ENCODE measurements at places on chromosomes 7 and 10.

- no peak for DNase-seq
Observed at GRCh38 chr7:79608005-79608404, 154.5 kb upstream of the MAGI2 start.

DNA sequence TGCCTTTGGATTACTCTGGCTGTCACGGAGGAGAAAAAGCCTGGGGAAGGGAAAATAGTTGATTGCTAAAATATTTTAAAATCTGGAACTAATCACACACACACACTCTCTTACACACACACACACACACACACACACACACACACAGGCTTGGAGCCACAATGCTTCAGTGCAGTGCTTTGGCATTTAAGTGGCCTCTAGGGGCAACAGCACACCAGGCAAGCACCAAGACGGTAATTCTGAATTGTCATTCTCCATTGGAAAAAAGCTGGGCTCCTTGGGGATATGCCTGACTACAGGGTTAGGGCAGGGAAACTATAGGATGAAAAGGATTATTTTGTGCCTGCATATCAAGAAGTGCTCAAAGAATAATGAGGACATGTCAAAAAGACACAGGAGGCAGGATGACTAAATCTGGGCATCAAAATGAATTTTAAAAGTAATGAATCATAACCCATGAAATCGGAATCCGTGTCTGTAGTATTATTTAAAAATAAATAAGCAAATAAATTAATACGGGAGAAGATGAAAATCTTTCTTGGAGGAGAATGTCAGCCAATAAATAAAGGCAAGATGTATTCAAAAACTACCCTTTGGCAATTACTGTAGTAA, 30.4 kb upstream of the DDC start:
- no peak for DNase-seq

DNA sequence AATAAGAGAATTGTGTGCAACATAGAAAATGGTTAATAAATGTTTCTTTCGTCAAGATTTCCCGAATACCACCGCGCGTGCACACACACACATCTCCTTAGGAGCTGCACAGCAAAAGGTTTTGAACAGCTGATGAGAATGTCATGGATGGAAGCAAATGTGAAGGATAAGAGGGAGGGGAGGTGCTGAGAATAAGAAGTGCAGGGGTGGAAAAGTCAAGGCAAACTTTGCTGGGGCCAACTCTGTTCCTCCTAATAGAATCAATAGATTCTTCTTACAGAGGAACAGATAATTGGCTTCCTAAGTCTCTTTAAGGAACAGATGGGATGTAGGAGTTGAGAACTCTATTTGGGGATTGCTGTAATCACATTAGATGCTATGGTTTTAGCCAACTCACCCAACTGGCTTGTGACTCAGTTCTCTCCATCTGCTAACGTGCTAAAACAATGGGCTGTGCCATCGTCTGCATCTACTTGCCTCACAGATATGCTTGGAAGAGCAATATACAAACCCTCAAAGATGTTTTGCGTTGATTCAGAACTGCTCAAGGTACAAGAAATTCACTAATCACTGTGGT, 408.2 kb upstream of the CELF2 start:
- no peak for DNase-seq

GRCh38 chr10:81570878-81571794, 303.9 kb upstream of the NRG3 start:
- no peak for DNase-seq

DNA sequence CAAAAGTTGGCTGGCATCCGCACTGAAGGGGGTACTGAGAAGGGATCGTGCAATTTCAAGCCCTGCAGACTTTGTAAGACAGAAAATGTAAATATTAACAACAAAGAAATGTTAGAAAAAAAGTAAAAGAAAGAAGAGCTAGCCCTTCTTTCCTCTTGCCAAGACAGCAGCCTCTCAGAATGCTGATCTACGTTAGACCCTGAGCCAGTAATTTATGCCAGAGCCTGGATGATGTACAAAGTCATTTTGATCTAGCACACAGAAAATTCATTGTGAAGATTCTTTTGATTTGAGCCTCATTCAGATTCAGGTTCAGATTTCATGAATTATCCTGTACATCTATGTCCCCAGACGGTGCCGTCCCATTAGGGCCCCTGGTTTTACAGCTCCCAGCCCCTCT, 105.2 kb downstream of the PRKCQ start:
- DNase-seq: no peak

- DNase-seq: no peak
Observed at GRCh38 chr10:22246680-22247391, 29.0 kb upstream of the EBLN1 start.

DNA sequence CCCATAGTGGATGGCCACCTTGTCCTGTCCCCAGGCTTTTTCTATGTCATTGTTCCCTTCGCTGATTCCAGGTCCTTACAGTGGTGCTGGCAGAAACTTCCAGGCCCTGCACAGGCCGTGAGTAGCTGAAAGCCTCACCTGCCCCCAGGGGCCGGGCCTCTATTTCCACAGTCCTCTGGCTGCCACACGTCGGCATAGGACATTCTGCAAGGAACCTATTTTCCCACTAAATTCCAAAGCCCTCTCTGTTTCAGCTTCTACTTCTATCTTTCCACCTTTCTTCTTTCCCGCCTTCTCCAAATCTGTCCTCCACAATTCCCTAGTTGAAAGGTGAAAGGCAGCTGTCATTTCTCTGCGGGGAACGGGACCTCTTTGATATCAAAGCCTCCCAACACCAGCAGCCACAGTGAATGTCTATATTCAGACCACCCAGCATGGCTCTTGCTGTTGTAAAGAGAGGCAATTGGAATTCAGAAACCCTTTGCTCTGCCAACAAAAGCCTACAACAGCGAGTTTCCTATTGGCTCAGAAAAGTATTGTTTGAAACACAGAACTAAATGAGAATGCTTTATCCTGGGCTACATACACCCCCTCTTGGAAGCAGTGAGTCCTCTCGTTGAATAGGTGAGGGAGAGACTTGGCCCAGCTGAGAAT, 607.7 kb downstream of the GALNT17 start:
- DNase-seq: no peak

DNA sequence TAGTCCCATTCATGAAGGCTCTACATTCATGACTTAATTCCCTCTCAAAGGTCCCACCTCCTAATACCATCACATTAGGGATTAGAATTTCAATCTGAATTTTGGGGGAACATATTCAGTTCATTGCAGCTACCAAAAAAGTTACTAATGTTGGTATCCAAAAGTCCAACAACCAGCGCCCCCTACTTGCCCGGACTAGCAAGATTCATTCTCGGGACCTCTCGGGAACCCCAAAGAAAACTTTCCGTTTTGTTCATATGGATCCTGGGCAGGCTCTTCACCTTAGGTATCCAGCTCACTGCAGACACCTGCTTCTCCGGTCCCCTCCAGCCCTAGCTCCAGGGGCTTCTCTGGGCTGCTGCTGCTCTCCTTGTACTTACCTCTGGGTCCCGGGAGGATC, 8.9 kb upstream of the GRK5 start:
- DNase-seq: no peak

- no peak for DNase-seq
Observed at GRCh38 chr10:85319826-85320225, 991.4 kb downstream of the CCSER2 start.

DNA sequence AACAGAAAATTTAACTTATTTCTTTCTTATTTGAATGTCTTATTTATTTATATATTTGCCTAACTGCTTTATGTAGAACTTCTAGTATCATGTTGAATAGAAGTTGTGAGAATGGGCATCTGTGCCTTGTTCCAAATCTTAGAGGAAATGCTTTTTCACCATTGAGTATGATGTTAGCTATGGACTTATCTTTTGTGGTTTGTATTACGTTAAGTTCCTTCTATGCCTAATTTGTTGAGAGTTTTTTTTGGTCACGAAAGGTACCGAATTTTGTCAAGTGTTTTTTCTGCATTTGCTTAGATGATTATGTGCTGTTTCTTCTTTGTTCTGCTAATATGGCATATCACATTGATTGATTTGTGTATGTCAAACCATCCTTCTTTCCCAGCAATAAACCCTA, 161.0 kb upstream of the TRIM24 start:
- DNase-seq: no peak

DNA sequence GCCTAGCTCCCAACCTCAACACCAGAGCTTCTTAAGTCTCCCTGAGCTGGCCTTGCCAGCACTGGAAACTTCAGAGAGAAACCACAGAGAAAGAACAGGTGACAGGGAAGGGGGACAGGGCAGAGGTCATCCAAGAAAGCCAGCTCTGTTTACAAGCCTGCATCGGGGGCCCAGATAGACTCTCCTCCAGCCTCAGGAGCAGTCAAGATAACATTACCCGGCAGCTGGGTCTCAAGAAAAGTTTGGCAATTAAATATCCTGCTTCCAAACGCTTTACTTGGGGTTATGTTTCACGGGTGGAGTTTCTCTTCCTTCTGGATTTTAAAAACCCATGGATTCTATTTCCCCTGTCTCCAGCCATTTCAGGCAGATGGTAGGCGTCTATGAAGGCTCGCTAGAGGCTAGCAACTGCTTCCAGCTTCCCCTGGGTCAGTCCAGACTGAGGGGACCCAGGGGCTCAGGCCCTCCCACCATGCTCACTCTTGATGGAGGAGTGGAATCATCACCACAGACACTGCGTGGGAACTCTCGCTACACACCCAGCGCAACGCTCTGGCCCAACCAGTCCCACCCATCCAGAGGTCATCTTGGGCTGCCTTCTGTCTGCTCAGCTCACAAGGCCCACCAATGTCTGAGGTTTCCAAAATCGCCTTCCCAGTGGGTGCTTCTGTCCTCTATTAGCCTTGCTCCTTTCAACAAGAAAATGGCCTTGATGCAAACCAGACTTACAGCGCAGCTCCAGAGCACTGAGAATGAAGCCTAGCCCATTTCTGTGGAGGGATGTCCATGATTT, 48.8 kb downstream of the SH3PXD2A start:
- DNase-seq: no peak

DNA sequence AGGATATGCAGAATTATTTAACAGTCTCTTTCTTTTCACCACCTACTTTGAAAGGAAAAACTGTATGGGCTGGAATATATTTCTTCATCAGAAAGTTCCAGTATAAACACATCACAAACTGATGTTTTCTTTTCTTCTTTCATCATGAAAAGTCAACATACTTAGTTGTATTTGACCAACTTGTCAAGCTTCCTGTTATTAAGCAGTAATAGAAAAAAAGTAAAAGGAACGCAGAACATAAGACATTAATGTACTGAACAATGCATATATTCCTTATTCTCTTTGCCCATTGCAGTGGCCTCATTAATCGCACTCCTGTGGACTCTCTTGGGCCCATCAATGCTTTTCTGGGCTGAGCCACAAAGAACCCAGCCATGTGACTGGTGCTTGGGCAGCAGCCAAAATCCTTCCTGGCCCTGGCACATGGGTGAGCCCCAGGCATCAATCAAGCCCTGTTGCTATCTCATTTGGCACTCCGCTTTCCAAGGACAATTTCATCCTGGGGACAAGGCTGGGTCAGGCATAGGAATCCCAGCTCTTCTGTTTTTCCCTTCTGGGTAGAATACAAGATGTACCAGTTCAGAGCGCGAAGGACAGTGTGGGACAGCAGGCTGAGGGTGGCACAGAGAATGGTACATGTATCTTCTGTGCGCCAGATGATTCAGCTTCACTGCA, 42.3 kb downstream of the RHOBTB1 start:
- no peak for DNase-seq

GRCh38 chr7:55379285-55379684, 14.1 kb downstream of the LANCL2 start:
- DNase-seq: no peak

DNA sequence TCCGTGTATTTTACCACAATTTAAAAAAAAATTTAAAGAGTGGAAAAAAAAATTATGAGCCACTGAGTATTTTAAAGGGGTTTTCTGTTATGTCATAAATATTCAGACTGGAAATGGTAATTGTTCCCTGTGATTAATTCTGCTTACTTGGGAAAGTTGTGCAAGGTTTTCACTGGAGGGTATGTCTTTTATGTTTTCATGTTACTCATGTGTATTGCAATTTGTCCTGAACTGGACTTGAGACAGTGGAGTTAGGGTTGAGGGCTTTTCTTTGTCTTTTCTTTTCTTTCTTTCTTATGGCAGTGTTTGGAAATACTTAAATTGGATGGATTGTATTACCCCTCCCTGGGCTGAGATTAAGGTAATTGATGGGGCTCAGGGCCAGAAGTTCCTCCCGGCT, 257.7 kb downstream of the BAMBI start:
- DNase-seq: no peak

- DNase-seq: no peak
Observed at GRCh38 chr10:97875391-97875790, 25.7 kb downstream of the GOLGA7B start.

DNA sequence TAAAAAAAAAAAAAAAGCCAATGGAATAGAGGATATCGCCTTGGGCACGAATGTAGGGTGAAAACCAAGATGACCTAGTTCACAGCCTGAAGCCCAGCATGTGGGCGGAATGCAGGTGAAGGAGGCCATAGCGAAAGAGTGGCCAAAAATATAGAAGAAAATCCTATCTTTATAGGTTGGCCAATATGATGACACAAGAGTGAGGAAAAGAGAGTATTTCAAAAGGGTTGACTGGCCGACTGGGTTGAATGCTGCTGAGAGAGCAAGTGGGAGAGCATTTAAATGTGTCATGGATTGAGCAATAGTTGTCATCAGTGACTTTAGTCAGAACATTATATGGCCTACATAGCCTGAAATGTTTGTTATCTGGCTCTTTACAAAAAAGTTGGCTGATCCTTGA, 17.2 kb upstream of the GLI3 start:
- DNase-seq: no peak

DNA sequence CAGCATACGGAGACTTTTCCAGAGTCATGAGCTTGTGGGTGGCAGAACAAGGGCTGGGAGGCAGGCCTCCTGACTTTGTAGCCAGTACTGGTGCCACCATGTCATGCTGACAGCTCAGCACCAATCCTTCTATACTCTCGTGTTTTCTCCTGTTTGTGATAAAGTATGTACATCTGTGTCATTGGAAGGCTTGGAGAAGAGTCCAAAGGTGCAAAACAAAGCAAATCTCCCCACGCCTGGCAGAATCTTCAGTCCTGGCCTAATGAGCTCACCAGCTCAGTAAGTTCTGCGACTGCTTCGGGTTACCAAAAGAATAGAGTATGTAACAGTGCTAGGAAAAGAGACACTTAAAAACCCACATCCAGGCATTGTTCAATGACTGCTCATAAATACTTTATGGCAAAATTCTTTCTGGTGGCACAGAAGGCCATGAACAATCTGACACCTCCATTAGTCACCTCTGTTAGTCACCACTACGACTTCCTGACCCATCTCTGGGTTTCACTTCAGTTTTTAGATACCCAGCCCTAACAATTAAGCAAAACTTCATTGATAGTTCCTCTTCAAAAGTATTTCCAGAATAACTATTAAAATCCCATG, 24.5 kb downstream of the STEAP1 start:
- DNase-seq: no peak

DNA sequence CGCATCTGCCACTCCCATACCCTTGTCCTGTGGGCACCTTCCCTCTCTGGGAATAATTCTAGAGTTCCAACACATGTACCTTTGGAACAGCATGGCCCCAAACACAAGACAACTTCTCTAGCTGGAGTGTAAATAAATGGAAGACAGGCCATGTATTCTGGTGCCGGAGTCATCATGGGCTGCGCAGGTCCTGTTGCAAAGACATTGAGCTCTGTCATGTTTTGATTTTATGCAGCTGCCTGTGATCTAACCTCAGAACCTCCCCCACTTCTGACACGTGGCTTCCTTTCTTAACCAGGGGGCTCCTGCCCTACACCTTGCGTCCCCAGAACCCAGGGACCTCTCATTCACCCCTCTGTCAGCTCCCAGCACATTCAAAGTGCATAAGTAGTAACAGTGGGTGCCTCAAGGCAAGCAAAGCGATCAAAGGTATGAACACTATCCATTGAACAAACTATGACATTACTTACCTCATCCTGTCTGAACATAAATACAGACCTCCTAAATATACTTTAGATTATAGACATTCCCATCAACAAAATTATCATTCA, 219.9 kb downstream of the FGFR2 start:
- DNase-seq: no peak
